Activated T-cell treated with anti-CD3 and anti-CD28 coated beads for 24 hours (primary cell): ENCODE measurements at places on chromosomes 1 and 21.

DNA sequence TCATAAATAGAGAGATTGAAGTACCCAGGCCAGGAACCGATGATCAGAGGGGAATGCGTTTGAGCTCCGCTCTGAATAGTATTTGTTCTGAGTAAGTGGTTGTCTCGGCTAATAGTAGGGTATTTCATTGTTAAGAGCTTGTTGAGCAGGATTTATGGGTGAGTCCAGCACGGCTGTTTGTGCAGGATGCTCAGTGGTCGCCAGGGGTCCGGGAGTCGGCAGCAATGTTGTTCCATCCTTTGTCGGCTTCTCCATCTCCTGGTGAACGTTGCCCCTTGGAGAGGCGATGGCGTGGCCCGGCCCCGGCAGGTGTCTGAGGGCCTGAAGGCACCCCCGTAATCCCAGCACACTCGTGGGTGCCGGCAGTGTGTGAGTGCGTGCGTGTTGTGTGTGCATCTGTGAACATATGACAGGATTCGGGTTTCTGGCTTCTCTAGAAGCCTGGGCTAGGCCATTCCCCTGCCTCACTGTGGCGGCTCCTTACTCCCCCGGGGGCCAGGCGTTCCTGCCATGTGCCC is 160.8 kb upstream of the ARHGEF16 start:
- DNase-seq, result no peak

DNA sequence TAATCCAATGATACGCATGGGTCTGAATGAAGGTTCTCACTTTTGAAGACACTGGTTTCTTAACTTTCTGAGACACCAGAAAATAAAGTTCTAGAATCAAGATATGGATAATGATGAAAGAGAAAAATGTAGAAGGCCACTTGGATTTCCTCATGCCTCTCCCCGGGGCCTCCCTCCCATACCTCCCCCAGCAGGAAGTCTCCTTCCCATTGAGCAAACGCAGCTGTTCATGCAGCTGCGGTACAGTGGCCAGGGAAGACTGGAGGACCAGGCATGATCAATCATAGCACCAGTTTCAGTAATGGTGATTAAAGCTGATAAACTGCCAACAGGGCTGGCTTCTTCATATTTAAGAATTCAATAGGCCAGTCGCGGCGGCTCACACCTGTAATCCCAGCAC is 10.9 kb upstream of the UBR4 start:
- DNase-seq, result no peak

GRCh38 chr1:219797009-219797408 is 131.3 kb downstream of the SLC30A10 start:
- no peak for DNase-seq

- no peak for DNase-seq
Measured at GRCh38 chr1:200351826-200352549, 57.8 kb downstream of the ZNF281 start.

DNA sequence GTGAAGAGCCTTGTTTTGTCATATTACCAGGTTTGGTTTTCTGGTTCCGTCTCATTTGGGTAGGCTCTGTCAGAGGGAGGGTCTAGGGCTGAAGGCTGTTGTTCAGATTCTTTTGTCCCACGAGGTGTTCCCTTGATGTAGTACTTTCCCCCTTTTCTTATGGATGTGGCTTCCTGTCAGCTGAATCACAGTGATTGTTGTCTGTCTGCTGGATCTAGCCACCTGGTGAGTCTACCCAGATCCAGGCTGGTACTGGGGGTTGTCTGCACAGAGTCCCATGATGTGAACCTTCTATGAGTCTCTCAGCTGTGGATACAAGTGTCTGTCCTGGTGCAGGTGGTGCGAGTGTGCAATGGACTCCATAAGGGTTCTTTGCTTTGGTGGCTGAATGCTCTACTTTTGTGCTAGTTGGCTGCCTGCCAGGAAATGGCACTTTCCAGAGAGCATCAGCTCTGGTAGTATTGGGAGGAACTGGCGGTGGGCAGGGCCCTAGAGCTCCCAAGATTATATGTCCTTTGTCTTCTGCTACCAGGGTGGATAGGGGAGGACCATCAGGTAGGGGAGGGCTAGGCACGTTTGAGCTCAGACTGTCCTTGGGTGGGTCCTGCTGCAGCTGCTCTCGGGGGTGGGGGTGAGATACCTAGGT is 246.0 kb downstream of the RYR2 start:
- no peak for DNase-seq

GRCh38 chr1:28269529-28269928 is 10.2 kb downstream of the SESN2 start:
- no peak for DNase-seq

DNA sequence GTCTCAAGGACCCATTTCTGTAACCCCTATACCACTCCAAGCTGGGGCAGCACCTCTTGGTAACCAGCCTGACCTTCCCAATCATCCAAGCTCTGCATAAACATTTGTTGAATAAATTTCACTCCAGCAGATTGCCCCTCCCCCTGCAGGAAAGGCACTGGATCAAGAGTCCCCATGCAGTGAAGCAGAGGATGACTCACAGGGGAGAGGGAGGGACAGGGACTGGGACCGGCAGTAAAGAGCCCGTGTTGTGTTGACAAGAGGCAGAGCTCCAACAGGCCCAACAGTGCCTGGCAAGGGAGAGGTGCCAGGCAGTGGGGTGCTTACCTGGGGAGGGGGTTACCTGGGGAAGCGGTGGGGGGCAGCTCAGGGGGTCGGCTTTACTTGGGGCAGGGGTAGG is 32.3 kb downstream of the SLC9A1 start:
- no peak for DNase-seq

- no peak for DNase-seq
Measured at GRCh38 chr1:208270651-208271141, 26.5 kb upstream of the PLXNA2 start.

- DNase-seq, result no peak
Measured at GRCh38 chr1:221303623-221304022, 424.4 kb downstream of the HLX start.

- no peak for DNase-seq
Measured at GRCh38 chr1:240441669-240442068, 170.3 kb downstream of the GREM2 start.

DNA sequence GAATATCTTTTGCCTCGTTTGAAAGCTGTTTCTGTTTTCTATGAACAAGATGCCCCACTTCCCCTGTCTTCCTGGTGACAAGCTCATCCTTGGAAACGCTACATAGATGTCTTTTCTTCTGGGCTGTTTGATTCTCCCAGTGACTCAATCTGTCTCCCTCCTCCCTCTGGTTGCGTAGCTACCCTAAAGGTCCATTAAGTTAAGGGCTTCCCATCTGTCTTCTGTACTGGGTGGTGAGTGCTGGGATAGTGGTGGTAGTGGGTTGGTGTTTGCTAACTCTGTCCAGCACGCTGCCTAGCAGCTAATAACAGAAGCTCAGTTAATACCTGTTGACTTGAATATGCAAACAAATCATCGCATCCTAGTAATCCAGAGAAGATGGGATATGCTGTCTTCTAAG is 50.2 kb upstream of the GCLM start:
- DNase-seq, result no peak
